ENCODE measurements at places on chromosomes 4 and X.
A peak's percentile ranks its signal among the peaks of the same experiment; 100 is the strongest.

GRCh38 chrX:2708021-2708420 lies 16.9 kb downstream of the CD99 start:
- peak; percentile 32 for DNase-seq

GRCh38 chr4:171793723-171794122 lies 19.5 kb upstream of the GALNTL6 start:
- no peak for DNase-seq

GRCh38 chr4:138178566-138178965 lies 63.6 kb downstream of the SLC7A11 start:
- DNase-seq: no peak

DNA sequence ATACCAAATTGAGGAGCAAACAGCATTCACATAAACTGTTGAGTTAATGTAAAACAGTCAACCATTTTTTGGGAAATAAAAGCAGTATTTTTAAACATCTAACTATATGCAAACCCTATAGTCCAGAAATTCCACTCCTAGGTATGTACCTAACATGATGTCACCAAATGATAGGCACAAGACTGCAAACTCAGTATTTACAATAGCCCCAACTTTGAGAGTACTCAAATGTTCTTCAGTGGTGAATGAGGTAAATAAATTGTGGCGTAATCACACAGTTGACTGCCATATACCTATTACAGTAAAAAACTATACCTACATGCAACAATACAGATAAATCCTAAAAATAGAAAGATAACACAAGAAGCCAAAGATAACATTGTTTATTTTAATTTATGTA lies 1243.8 kb upstream of the ADGRL3 start:
- DNase-seq: no peak

DNA sequence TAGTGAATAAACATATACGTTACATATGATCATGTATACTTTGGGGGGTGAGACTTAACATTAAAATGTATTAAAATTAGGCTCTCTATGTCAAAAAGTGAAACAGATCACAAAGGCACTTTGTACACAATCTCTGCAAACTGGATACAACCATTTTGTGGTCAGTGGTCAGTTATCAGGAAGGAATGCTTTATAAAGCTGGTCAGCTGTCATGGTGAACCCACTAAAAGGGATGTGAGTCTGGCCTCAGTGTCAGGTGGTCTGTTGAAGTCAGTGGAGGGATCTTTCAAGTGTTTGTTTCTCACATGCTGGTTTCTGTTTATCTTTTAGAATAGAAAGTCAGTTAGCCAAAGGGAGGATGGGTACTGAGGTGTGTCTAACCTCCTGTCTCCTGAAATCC lies 875.5 kb upstream of the INTU start:
- DNase-seq: no peak

- no peak for DNase-seq
These were observed 312.7 kb downstream of the RAB28 start for GRCh38 chr4:13171292-13172057.

- DNase-seq: no peak
These were observed 64.5 kb upstream of the LSM6 start for GRCh38 chr4:146110871-146111485.

DNA sequence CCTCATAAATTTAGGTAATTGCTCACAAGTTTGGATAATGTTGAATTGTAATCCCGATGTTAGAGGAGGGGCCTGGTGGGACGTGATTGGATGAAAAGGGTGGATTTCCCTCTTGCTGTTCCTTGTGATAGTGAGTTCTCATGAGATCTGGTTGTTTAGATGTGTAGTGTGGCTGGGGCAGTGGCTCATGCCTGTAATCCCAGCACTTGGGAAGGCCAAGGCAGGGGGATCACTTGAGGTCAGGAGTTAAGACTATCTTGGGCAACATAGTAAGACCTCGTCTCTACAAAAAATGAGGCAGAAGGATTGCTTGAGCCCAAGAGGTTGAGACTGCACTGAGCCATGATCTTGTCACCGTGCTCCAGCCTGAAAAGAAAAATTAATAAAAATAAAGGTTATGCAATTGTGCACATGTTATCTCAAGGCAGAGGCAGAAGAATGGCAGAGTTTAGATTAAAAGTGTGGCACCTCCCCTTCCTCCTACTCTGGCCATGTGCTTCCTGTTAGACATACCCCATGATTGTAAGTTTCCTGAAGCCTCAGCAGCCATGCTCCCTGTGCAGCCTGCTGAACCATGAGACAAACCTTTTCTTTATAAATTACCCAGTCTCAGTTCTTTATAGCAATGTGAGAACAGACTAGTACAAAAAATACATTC lies 36.5 kb downstream of the ERVMER34-1 start:
- no peak for DNase-seq

DNA sequence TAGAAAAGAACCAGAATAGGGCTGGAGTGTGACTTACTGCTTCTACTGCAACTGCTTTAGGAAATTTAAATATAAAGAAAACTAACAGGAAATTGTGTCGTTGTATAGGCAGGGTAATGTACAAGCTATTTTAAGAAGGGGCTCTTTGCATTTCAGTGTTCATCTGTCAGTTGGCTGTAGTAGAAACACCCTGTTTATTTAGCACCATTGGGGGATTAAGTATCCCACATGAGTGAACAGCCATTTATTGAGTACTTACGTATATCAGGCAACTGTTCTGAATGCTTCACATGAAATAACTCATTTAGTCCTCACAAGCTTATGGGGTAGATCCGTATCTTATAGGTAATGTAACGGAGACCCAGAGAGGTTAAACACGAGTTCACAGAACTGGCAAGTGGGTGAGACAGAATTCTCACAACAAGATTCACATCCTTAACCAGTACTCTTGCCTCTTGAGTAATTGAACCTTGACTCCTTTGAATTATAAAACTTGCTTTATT lies 23.9 kb downstream of the STIM2 start:
- DNase-seq: no peak

Data from stimulated activated naive CD8-positive, alpha-beta T cell treated with anti-CD3 and anti-CD28 coated beads, Interleukin-15, Interleukin-2, amounts not matched to agents 100 U/mL and 50 U/mL, for 24 hours (primary cell).